Brain microvascular endothelial cell (primary cell): ENCODE measurements at places on chromosomes 3 and 15.

DNA sequence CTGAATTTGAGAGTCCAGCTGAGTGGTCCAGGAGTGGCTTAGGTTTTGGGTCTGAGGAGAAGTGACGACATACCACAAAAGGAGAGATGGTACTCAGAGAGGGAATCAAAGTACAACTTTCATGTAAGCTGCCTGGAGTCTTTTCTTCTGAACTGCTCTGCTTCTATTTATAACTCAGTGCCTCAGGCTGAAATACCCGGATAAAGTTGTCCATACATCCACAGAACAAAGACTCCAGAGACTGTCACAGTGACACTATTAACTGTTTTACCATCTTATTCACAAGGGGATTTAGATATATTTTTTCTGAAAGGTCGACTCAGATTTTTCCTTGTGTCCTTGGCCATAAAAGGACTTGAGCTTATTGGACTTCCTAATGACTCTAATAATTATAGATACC is 264.3 kb upstream of the DNAJC19 start:
- no peak for DNase-seq

DNA sequence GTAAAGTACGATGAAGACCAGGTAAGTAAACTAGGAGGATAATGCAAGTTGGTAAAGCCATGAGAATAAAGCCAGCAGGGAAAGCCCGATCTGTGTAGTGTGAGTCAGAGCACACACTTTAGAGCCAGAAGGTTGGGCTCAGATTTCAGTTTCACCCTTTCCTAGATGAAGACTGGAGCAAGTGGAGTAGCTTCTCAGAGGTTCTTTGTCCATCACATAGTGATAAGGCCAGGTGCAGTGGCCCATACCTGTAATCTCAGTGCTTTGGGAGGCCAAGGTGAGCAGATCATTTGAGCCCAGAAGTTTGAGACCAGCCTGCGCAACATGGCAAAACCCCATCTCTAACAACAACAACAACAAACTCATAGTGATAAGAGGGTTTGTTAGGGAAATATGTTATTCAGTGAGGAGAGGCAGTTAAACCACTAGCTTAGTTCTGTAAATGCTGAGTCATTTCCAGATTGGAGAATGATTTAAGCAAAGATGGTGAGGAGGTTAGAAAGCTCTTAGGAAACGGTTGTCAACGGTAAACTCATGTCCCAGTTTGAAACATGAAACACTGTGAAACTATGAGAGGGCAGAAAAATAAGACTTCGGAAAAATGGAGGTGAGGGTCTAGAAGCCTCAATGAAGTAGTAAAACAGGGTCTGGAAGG is 39.0 kb downstream of the IL12A start:
- peak; percentile 62 for DNase-seq

DNA sequence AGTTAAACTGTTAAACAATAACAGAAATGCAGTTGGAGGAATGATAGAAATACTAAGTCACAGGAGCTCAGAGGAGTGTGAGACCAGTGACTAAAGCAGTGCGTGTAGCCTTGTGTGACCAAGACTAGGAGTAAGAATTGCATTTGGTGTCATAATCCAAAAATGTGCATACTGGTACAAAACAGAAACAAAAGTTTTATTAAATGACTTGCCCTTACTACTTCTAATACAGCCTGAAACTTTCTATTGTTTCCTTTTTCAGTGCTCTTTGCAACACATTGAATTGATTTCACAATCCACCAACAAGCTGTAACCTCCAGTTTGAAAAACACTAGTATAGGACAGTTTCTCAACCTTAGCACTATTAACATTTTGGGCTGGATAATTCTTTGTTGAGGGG is 17.1 kb downstream of the SNX1 start:
- DNase-seq: peak; percentile 6

GRCh38 chr15:81113204-81113657 is 20.8 kb upstream of the CFAP161 start:
- DNase-seq: no peak

DNA sequence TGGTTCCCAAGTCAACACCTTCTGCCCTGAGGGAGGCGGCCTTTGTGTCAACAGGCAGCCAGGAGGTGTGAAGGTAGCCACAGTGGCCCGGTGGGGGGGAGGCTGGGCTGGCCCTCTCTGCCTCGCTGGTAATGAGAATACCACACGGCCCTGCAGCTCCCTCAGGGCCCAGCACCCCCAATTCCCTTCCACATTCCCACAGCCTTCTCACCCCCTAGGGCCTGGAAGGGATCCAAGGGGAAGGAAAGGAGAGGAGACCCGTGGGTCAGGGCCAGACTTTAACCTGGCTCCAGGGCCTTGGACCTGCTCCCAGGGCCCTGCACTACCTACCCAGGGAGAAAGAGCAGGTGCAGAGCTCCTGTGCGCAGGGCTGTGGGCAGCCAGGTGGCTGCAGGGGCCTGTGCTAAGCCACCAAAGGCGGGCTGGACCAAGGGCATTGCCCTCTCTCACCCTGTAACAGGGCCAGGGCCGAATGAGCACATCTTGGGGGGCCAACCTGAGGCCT is 8.7 kb upstream of the MESP2 start:
- no peak for DNase-seq

DNA sequence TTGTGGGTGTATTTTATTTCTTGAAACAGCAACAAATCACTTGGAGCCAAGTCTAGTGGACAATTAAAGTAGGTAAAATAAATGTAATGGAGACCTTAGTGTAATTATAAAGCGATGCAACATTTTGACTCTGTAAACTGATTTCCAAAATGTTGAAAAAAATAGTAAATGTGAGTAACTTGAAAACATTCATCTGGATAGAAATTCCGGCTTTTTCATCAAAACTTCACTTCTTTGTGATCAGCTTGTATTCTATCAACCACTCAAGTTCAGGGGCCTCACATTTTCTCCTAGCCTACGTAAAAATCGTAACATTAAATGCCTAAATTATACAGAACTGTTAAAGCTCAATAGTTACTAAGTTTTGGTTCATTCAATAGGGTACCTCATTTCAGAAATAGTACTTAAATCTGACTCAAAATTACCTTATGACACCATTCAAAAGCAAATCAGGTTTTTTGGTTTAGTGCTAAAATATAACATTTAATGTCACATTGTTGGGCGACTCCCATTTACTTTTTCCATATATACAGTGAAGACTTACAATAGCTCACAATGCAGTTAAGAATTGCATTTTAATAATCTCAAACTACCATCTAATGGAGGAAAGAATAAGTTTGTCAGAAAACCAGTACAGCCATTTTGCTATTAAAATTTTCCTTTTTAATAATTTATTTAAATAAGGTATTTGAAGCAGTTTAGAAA is 12.7 kb downstream of the CCNL1 start:
- no peak for DNase-seq
